Posterior cingulate gyrus (tissue), 11 donors: ENCODE measurements at places on chromosomes 3 and 15.

DNA sequence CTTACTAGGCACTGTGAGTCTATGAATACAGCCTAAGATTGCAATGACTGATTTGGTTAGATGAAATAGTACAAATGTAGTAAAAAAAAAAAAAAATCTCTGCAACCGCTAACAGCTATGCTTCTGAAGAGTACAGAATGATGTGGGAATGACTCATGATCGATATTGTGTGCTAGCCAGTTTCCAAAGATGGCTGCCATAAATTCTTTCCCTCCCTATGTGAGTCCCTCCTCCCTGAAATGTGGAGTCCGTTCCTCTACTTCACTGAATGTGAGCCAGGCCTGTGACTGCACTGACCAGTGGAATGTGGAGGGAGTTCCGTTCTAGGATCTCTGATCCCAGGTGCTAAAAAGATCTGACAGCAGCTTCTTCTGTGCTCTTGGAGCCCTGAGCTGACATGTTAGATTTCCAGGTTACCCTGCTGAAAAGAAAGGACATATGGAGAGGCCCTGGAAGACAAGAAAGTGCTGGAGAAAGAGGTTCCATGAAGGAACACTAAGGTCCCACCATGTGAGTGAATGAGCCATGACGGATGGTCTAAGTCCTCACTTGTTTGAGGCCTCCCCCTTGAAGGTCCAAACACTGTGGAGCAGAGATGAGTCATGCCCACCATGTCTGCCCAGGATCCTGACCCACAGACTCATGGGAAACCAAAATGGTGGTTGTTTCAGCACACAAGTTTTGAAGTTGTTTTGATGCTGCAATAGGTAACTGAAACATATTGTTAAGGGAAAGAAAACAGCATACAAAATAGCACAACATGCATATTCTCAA lies 46.3 kb downstream of the DGKG start:
- DNase-seq = no peak

GRCh38 chr15:47929138-47929803 lies 191.5 kb upstream of the SLC24A5 start:
- no peak for DNase-seq

- no peak for DNase-seq
Observed at GRCh38 chr15:77180757-77181156, 109.8 kb upstream of the TSPAN3 start.

- DNase-seq = peak; percentile 86
Observed at GRCh38 chr3:13296662-13297061, 123.5 kb downstream of the NUP210 start.

- no peak for DNase-seq
Observed at GRCh38 chr3:86963611-86964010, 27.3 kb downstream of the VGLL3 start.

DNA sequence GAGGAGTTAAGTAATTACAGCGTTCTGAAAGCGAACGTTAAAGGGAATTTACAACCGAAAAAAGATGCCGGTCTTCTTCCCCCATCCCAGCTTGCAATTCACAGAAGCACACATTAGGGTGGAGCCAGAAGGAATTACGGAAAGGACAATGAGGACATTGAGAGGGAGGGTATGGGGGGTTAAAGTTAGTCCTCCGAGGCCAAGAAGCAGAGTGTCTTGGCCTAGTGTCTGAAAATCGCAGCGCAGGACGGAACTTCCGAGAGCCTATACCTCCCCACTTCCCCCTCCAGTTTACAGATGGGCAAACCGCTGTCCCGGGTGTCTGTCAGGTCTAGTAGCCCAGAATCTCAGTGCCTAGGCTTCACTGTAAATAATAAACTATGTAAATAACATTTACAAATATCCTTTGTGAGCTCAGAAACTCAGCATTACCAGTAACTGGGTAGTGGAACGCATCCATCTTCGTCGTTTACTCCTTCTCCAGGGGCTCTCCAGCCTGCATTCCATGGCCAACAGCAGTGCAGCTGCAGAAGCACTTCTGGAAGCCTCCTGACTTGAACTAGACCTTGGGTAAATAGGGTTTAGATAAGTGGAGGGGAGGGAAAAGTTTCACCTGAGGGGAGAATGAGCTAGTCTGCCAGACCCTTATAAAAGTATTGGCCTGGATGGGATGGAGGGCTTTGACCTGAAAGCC lies 922 bp downstream of the ADPRH start:
- DNase-seq = no peak

GRCh38 chr3:59606638-59607266 lies 556.9 kb upstream of the CFAP20DC start:
- DNase-seq = no peak
